HFFc6 (cell line): ENCODE measurements at places on chromosomes 1 and 21.

- DNase-seq, result peak; percentile 62
Observed at GRCh38 chr1:44947063-44947773, 39.2 kb downstream of the EIF2B3 start.

DNA sequence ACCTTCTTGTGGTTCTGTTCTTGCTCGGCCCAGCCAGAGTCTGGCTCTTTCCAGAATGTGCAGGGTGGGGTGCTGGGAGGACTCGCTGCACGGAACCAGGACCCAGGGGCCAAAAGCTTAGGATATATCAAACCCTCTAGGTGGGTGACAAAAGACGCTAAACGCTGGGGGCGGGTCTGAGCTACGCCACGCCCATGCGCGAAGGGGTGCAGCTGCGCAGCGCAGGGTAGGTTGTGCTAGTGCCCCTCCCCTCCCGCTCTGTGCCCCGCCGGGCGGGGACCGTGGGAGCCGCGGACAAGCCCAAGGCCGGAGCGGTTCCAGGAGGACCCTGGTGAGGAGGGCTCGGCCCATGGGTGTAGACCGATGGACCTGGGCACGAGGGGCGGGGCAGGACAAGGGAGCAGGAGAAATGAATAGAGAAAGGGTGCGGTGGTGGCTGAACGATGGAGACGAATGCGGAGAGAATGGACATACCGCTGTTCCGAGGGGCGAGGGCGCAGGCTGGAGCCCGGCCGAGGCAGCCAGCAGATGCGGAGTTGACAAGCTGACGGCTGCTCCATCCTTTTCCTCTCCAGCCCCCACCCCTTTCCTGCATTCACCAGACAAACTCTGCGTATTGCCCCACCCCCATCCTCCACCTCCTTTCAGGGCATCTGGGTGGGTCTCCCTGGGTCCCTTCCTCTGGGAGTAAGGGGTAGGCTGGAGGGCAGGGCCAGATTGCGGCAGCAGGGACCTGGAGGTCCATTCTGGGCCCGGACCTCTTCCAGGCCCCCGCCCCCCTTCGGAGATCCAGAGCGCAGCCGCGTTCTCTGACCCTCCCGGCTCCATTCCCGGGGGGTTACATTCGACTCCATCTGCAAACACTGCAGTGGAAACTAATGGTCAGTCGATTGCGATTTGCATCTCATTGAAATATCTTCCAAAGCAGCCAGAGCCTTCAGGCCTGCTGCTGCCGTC, at the start of gene RUSC1:
RUSC1 (plus strand) TSS at position 234 of the 957 bp plus-strand sequence. CDS start 880 bp downstream, outside the sequence.
- DNase-seq, result peak; percentile 27

DNA sequence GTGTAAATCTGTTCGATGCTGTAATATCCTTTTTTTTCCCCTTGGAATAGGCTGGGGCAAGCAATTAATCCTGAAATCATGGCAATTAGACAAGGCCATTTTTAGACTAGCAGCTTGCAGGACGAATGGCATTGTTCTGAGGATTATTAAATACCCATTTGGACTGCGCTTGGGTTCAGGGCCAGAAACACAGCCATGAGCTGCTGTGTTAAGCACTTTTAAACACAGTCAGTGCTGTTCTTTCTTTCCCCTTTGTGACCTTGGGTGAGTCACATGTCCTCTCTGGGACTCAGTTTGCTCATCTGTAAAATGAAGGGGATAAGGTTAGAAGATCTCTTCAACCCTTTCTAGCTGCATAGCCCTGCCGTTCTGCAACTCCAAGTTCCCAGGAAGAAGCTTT, 58.6 kb upstream of the C8B start:
- DNase-seq, result no peak

- peak; percentile 63 for DNase-seq
Observed at GRCh38 chr1:240031414-240031813, 60.3 kb upstream of the FMN2 start.

DNA sequence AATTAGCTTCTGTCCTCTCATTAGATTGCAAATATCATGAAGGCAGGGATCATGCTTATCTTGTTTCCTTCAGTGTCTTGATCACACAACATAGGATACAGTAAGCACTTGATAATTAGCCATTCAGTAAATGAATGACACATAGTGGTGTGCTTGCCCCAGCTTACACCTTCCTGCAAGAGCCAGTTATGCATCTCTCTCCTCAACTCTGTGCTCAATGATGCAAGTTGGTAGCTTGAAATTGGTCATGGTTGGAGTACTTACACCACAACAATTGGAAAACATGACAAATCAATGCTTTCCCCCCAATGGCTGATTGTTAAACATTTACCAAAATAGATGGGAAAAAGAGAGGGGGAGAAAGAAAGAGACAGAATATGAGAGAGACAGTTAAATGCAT, 129.2 kb downstream of the NUF2 start:
- DNase-seq, result no peak

DNA sequence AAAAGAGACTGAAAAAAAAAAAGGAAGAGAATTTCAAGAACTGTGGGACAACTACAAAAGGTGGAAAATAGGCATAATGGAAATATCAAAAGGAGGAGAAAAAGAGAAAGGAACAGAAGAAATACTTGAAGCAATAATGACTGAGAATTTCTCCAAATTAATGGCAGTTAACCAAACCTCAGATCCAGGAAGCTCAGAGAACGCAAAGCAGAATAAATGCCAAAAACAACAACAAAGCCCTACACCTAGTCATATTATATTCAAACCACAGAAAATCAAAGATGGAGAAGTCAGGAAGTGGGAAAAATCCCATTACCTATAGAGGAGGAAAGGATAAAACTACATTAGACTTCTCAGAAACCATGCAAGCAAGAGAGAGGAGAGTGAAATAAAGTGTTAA, 20.7 kb upstream of the AHCYL1 start:
- no peak for DNase-seq

DNA sequence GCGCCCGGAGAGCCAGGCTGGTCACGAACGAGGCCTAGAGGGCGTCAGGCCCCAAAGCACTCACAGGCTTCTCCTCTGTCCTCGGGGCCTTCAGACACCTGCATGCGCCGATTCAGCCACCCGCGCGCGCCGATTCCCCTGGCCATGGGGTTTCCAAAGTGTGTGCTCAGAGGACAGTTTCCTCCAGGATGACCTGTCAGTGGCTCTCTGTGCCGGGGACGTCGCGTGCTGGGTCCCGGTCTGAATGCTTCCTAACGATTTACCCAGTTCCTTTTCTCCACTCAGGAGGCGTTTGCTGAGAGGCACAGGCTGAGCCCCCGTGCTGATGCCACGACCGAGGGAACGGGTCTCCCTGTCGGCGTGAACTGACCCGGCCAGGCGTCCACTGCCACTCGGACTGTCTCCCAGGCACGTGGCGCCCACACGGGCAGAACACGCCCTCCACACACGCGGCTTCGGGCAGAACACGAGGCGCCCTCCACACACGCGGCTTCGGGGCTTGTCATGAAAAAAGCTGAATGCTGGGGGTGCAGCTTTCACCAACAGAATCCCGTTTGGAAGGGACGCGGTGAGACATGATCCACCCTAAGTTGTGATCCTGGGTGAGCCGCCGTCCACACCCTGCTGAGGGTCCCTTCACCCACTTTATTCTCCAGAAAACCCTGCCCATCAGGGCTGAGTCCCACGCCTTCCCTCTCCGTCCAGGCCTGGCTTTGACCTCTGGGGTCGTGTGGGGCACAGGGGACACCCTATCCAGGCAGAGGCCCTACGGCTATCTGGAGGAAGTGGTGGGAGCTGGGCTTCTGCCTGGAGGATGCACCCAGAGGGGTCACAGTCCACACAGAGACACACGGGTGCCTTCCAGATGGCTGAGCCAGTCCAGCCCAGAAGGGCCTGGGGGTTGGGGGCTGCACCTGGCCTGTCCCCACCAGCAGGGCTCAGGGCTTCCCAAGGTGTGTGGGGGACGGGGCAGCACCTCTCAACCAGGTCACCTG, 56.1 kb downstream of the COL6A1 start:
- DNase-seq, result no peak

- no peak for DNase-seq
Observed at GRCh38 chr1:48616710-48617109, 144.7 kb upstream of the SPATA6 start.

DNA sequence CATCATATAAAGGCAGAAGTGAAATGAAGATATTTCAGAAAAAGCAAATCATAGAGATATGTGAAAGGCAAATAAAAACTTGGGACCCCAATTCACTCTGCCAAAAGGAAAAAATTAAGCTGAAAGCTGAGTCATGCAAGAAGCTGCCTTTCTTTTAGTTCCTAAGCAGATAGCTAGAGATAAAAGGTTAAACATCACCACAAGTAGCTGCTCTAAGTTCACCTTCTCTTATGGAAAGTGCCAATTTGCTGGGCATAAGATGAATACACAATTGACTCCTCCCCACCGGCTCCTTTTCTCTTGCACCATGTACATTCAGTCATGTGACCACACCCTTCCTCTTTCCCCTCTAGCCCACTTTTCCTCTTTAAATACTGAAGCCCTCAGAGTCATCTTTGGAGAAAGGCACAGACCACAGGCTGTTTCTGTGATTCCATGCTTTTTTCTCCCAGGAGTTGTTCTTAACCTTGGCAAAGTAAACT, 5.4 kb upstream of the SUMO3 start:
- no peak for DNase-seq

DNA sequence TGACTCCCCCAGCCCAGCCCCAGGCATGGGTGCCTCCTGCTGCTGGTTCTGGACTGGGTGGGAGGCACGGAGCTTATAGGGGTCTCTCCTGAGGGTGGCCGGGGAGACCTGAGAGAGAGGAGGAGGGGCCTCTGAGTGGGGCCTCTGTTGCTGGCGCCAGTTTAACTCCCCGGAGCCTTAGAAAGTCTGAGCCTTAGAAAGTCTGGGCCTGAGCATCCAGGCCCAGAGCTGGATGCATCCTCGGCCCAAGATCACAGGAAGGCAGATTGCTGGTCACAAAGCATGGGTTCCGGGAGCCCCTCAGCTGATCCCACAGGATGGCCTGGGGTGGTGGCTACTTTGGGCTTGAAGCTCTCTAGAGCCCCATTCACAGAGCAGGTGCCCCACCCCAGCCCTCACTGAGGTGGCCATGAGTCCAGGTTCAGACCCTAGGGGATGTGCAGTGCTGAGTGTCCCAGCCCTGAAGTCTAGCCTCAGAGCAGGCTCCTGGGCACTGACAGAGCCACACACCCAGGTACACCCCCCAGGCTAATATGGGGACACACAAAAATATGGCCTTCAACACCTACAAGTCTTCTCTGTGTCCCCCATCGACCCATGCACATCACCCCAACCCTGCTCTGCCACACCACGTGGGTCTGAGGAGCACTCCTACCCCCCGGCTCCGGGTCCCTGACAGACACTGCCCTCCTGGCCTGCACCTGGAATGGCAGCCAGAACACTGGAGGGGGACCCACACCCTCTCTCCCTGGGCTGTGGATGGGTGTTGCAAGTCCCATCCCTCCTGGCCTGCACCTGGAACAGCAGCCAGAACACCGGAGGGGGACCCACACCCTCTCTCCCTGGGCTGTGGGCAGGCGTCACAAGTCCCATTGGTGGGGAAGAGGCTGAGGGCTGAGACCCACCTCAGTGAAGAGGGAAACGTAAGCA, 9.7 kb downstream of the PLA2G2F start:
- no peak for DNase-seq
